H7 (cell line): ENCODE measurements at places on chromosomes 4 and X.

GRCh38 chr4:141220271-141220670, 424 bp upstream of the ZNF330 start:
- DNase-seq = peak; percentile 24

DNA sequence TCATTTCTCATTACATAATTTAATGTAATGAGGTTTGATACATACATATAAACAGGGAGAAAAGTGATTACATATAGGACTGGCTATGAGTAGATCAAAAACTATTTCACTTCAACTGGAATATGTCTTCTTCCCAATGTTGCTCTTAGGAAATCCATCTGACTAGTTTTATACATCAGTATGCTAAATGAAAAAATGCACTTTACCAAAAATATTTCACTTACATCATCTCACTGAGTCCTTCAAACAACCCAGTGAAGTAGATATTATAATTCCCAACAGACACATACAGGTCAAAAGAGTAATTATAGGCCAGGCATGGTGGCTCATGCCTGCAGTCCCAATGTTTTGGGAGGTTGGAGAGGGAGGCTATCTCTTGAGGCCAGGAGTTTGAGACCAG, 215.9 kb downstream of the MID1 start:
- DNase-seq = no peak

- no peak for DNase-seq
These were observed 29.5 kb downstream of the SORBS2 start for GRCh38 chr4:185782523-185782922.

DNA sequence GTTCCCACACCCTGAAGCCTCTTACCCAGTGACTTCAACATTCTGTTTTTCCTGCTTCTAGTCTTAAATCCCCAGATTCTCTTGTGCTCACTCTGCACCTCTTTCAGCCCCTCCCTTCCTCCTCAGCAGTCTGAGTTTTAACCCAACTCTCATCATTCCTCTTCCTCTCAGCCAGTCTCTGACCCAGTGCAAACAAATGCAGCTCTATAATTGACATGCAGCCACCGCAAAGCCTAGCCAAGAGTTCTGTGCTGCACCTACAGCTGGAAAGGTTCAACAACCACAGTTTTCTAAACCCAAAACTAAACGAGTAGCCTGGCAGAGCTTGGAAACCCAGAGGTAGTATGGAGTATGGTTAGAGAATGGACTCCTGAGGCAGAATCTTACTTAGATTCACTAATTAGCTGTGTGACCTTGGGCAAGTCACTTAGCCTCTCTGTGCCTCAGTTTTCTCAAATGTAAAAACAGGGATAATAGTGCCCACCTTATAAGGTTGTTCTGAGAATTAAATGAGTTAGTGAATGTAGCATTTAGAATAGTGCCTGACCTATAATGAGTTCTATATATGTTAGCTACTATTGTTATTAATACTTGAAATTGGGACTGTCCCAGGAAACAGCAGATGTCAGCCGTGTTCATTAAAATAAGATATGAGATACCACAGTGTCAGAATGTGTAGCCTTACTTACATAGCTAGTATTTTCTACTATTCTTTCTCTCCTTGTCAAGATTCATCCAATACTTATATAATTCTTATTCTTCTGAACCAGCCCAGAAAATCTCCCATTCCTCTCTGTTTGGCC, 3.5 kb downstream of the TMEM154 start:
- DNase-seq = no peak

GRCh38 chrX:1274786-1275185, 6.2 kb downstream of the CSF2RA start:
- DNase-seq = no peak

DNA sequence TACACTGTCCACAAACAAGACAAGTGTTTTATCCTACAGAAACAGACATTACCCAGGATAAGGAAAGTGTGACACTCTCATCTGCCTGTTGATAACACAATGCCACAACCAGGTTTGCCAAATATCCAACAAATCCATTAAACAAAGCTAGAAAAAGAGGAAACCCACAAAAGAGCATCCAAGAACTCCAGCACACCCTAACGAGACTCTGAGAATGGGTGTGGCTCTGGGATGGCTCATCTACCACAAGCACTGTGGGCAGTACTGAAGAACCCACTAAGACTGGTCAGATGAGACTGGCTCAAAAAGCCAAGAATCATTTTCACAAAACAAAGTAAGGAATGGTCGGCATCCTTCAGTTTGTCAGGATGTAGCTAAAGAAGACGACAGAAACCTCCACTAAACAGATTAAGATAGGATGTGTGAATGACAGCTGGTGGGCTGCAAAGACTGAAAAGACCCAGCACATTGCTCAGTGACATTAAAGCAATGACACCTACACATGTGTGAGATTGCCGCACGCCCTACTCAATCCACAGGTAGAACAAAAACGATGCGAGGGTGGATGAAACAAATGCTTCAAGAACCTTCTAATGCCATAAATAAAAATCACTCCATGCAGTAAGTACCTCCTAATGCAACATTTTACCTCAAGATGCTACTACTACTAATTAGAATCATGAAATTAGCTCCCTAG, 14.7 kb downstream of the ATP8A1 start:
- DNase-seq = no peak

DNA sequence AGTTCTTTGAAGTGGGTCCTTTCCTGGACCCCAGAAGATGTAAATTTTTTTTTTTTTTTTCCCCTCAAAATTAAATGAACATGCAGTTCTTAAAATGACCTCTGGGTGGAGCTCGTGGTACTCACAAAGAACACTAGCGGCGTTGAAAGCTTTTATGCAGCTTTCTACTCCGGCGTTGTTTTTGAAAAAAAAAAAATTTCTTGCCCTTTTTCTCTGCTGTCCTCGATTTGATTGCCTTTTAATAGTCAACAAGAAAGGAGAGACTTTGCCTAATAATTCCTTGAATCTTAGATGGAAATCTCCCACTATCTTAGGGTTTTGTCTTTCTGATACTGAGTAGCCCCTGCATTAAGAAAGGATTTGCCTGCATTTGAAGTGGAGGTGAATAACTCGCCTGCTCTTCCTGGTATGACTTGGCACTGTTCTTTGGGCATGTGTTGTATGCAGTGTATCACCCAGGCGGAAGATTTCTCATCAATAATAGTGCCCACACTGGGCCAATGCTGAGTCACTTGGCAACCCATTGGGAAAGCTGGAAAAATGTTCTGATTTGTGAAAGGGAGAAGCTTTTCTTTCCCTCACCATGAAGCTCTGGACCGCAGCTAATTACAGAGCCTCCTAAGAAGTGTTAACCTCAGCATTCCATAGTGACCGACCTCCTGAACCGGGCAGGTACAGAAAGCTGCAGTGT, 104.0 kb downstream of the PHEX start:
- no peak for DNase-seq

DNA sequence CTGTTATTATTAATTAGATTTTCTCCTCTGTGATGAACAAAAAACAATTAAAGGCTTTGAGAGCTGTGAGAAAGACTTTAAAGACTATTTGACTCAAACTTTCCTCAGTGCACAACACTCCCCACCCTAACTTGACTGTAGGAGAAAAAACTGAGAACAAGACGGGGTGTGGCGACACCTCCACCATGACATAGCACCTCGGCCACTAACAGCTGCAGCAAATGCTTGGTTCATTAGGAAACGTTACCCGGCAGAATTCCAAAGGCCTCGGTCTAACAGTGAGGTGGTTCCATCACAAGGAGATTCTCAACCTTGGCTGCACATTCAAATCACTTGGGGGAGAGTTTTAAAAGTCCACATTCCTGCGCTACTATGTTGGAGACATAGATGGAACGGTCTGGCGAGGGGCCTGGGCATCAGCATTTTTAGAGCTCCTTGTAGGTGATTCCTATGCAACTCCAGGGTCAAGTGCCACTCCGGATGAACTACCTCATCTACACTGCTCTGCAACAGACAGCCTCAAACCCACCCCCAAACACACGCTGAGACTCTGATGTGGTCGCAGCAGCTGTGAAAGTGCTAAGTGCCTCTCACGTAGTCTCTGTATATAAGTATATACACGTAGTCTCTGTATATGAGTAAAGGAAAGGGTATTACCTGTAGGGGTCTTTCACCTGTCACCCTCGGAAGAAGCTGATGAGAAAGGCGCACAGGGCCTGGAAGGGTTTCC, 1.0 kb downstream of the FGFBP2 start:
- no peak for DNase-seq

GRCh38 chr4:89067417-89067816, 10.4 kb upstream of the FAM13A start:
- no peak for DNase-seq

GRCh38 chrX:2712890-2713840, 22.1 kb downstream of the CD99 start:
- no peak for DNase-seq

- no peak for DNase-seq
These were observed 976.5 kb downstream of the RPA4 start for GRCh38 chrX:97860226-97860625.

DNA sequence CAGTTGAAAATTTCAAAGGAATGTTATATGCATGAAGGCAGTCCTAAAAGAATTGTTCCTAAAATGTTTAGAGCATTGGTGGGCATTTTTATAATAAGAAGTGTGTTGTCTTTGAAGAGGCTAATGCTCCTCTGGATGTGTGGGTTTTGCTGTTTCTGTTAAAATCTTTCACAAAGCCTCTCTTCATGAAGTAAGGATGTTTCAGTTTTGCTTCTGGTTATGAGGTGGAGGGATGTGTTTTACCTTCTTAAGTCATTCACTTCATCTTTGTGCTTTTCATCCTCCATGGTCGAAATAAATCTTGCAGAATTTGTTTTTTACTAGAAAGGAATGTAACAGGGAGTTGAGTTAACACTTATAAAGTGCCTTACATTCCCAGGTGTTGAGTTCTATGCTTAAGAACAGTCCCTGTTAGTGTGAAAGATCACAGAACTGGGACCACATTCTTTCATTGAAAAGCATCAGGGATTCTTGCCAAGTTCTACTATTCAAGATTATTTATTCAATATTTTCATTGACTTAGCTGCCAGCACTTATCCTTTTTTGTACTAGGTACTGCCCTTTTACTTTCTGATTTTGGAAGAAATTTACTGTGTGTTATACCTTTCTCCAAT, 21.1 kb downstream of the FHIP1A start:
- no peak for DNase-seq

GRCh38 chr4:8321771-8322170, 52.2 kb downstream of the HTRA3 start:
- DNase-seq = no peak

DNA sequence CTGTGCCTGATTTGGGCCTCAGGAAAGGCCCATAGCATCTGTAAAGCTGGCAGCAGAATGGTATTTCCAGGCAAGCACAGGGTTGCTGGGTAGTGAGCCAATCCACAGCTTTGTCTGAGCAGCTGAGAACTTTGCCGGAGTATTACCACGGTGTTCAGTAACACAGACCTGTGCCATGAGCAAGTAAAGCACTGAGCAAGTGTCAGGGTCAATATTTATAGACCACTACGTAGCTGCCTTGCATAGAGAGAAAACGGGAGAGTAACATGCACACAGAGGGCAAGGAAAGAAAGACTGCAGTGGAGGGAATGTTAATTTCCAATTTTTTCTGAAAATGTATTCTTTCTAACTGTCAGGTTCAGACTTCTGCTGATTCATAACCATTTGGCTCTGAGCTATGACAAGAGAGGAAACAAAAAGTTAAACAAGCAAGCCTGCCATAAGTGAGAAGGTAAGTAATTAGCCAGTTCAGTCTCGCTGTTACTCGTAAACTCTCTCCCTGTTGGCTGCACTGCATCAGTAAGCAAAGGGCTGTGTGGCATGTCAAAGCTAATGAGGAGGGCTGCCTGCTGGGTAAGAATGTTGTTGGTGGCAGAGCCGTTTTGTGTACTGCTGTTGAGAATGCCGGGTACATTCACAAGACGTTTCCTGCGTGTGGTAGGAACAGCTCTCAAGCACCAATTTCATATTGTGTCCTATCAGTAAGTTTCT, 238.1 kb downstream of the BMPR1B start:
- peak; percentile 1 for DNase-seq

- DNase-seq = no peak
These were observed 66.6 kb downstream of the SNX25 start for GRCh38 chr4:185276036-185276435.

- DNase-seq = peak; percentile 20
These were observed 42.9 kb upstream of the INTS6L start for GRCh38 chrX:135477576-135477975.

DNA sequence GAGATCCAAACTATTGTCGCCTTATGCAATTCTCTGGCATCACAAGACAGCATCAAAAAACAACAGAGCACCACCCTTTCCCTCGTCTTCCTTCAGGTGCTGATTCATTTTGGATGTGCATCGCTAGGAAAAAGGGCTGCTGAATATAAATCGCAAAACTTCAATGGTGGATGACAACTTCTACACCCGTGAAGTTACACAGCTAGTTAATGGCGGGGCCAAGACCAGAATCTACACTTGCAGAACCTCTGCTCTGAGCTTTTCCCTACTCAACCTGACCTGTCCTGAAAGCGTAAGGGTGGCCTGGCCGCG, 674 bp downstream of the GNPDA2 start:
- no peak for DNase-seq

DNA sequence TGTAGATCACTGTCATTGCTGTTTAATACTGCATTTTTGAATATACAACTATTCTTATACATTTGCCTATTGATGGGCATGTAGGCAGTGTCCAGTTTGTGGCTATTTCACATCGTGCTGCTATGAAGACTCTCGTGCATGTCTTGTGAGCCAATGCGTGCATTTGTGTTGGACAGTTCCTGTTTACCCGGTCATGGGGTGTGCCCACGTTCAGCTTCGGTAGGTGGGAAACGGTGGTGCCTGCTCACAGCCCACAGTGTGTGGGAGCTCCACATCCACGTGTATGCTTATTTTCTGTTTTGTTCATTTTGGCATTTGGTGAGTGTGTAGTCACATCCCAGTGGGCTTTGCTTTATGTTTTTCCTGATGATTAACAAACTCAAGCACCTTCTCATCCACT, 19.7 kb upstream of the RNF212 start:
- DNase-seq = no peak

GRCh38 chrX:54785901-54786300, 12.2 kb downstream of the ITIH6 start:
- no peak for DNase-seq

DNA sequence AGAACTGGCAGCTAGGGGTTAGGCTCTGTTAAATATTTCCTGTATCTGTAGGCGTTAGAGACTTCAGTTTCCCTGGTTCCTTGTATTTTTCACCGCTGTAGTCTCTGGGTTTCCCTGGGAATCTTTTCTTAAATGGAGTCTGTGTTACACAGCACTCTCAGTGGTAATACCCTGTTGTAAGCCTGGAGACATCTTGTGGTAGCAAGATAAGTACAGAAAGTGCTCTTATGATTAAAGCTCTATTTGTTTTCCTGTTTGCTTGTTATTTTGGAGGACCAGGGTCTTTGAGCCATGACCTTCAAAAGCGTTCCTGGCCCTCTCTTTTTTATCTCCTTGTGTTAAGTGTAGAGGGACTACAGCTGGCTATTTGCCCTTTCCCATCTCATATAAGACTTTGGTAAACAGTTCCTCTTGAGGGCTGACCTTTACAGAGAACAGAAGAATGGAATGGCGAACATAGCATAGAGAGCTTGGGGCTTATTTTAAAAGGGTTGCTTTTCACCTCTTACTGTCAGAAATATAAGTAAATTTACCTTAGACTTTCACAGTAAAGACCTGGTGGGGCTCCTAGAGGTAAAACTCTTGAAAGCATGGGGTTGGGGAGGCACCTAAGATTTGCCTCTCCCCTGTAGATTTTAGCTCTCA, 782.5 kb downstream of the FAT4 start:
- no peak for DNase-seq

- DNase-seq = no peak
These were observed 103.3 kb downstream of the DHRSX start for GRCh38 chrX:2397229-2398063.
